HFF-Myc (cell line): ENCODE measurements at places on chromosomes 3 and 15.

GRCh38 chr3:4471907-4472306, 4.8 kb upstream of the SUMF1 start:
- no peak for DNase-seq

DNA sequence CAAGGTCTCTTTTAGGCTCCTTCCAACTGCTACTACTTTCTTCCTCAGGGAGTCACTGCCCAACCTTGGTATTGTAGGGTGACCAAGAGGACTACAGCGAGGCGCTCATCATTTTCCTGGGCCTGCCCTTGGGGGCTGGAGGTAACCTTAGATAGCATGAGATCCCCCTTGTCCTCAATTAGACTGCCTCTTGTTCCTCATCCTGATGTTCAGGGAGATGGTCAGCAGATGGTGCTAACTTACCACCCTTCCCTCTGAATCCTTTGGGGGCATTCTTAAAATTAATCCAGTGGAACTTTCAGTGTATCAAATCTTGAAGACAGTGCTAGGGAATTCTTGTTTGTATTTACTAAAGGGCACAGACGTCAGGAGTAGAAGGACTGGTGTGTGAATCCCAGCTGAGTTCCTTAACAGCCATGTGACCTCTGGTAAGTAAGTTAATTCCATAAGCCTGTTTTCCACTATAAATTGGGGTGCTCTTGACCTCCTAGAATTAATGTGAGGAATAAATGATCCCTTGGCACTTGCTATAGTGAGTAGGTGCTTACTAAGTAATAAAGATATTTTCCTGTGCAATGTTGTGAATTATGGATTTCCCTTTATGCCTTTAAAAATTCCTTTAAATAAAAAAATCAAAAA, 4.1 kb upstream of the CLPX start:
- no peak for DNase-seq

- DNase-seq = no peak
These were observed 107.4 kb downstream of the ADAMTS17 start for GRCh38 chr15:100234158-100235029.

- no peak for DNase-seq
These were observed 5.2 kb downstream of the C3orf22 start for GRCh38 chr3:126553284-126554084.

GRCh38 chr3:129809297-129809696, 84.2 kb downstream of the TMCC1 start:
- no peak for DNase-seq

GRCh38 chr3:101158374-101158773, 162.0 kb downstream of the IMPG2 start:
- DNase-seq = no peak

- DNase-seq = no peak
These were observed 186.5 kb upstream of the PPP2R3A start for GRCh38 chr3:135779024-135779423.

GRCh38 chr3:30352410-30353318, 253.7 kb upstream of the TGFBR2 start:
- DNase-seq = no peak

- no peak for DNase-seq
These were observed 20.5 kb upstream of the APEH start for GRCh38 chr3:49653621-49654020.

- peak; percentile 21 for DNase-seq
These were observed 1101.4 kb downstream of the ROBO1 start for GRCh38 chr3:78666470-78666800.

GRCh38 chr3:17738921-17739320, 3.5 kb downstream of the TBC1D5 start:
- no peak for DNase-seq

DNA sequence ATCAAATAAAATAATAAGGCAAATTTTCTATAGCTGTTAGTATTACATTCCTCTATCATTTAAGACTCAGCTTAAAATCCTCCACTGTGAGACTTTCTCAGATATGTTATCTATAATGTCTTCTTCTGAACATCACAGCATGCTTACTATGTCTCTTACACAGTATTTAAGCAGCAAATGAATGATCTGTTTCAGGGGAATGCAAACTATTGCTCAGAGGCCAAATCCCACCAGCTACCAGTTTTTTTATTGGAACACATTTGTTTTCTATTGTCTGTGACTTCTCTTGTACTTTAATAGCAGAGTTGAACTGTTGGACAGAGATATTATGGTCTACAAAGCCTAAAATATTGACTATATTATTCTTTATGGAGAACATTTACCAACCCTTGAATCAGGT, 59.6 kb downstream of the C3orf38 start:
- DNase-seq = no peak

GRCh38 chr15:42577514-42578031, 2.2 kb downstream of the STARD9 start:
- no peak for DNase-seq

DNA sequence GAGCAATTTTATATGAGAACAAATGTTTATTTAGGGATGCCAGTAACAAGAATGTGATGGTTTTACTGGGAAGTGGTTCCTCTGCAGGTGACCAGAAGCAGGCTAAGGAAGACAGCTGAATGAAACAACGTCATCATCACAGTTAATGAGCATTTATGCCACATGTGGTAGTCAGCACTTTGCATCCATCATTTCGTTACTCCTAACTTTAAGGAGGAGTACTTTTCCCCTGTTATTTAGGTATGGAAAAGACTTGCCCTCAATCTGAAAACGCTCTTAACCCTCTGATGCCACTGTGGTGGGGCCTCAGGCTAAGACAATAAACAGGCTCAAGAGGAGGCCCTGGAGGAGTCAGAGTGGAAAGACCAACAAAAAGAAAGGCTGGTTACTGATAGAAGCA, 31.2 kb downstream of the INTS14 start:
- no peak for DNase-seq

DNA sequence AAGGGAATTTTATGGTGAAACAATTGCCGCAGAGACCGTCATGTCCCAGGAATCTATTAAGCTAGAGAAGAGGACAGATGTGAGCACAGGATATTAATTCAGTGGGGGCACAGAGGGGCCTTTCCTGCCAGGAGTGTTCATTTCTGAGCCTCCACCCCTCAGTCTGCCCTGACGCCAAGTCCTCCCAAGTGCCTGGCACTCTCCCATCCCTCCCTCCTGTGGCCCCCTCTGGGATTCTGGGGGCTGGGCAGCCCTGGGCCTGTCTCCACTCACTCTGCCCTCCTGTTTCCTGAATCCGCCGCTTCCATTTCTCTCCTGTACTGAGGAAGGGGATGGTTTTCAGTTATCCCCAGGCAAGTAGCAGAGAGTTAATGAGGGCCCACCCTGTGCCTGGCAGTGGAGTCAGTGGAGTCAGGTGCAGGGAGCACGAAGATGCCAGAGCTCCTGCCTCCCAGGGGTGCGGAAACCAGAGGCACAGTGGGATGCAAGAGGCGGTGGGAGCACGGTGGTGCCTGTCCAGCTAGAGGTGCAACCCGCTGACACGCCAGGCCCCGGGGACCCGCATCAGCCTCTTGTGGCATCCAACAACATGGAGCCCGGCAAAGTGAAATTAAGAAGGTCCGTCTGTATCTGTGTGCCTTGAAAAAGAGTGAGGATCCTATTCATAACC, 212.5 kb downstream of the XXYLT1 start:
- DNase-seq = no peak

DNA sequence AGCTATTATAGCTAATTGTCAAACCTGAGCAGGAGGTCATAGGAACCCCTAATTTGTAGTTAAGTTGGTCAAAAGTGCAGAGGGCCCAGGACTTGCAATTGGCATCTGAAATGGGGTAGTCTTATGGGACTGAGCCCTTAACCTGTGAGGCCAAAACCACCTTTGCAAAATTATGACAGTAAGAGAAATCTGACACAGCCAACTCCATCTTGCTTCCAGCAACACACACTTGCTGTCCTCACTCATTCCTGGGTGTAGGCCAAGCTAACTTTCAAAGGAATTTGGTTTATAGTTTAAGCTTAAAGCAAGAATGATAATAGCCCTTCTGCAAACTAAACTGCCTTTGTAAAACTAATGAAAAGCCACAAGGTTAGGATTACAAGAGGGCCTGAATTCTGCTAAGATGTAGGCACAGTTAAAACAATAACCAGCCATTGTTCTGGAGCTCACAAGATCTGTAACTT, 57.6 kb upstream of the FRMD4B start:
- DNase-seq = no peak

DNA sequence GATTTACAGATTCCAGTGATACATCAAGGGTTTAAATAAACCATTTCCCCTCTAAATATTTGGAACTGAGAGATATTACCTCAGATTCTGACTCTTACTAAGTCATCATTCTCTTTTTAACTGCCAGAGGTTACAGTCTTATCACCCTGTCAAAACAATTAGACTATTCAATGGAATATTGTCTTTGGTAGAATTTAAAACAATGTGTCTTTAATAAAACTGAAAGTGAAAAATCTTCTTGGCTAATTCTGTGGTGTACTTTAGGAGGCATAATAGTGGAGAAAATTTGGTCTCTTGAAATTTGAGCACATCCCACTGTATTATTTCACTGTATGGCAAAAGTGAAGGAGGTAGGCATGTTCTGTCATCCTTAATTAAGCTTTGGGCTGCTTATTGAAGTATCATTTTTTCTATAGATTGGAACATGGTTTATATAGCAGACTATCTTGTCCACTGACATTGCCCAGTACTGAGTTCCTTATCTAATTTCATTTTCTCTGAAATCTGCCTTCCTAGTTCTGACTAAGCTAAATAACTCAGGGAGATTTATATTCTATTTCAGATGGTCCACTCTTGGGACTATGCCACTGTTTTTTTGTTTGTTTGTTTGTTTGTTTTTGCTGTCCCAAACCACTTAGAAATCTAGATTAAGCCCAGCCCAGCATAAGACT, 48.0 kb upstream of the UTS2B start:
- no peak for DNase-seq

DNA sequence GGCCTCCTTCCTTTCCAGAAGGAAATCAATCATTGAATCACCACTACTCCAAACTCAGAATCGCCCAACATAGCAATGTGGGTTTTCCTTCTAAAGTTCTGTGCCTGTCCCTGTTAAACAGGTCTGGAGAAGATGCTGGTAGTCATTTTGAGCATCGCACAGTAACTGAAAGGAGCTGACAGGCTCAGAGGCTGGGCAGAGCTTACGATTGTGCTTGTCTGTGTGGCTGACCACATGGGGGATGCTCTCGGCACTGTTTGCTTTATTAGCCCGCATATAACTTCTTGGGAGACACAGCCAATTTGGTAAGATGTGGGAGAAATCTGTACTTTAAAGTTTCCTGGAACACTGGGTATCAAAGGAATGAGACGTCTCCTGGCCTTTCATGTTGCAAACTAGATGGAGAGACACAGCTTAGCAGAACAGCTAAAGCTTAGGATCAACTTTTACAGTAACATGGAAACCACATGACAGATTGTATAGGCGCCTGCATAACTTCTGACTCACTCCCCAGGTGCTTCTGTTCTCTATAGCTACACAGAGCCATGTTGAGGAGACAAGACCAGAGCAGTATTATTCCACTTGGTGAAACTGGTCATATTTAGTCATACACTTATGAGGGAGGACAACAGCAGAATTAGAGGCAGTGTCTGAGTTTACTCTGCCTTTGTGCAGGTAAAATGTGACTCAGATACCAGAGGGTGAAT, 374.1 kb downstream of the RORA start:
- DNase-seq = no peak
